ENCODE measurements at places on chromosomes 7 and 10.
A peak's percentile ranks its signal among the peaks of the same experiment; 100 is the strongest.

DNA sequence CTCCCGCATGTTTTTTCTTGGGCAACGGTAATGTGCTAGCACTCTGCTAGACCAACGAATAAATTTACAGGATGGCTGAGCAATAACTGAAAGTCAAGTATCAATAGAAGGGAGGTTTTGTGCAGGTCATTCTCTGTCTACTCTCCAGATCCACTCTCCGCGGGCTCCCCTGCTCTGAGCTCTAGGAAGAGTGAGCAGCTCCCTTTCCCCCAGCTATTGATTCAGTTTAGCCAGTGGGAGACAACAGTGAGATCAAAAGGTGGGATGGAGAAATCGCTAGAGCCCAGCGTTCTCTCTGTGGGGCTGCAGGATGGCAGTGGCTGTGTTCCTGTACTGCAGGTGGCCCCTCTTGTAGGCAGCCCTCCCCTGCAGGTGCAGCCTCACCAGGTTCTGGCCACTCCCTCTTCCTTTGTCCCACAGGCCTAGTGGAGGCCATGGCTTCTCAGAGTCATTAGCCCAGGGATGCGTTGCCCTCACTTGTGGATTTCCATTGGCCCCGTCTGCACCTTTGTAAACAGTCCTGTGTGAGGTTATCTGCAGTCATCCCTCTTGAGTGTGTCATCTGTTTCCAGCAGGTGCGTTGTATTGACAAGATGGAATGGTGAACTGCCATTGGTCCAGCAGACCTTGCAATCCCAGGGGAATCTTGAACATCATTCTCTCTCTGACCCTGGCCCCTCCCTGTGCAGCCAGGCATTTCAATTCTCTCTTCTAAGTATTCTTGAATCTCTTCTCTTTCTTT lies 11.1 kb downstream of the MSRB2 start:
- no peak for DNase-seq

GRCh38 chr10:1242975-1243374 lies 186.8 kb downstream of the WDR37 start:
- no peak for DNase-seq

DNA sequence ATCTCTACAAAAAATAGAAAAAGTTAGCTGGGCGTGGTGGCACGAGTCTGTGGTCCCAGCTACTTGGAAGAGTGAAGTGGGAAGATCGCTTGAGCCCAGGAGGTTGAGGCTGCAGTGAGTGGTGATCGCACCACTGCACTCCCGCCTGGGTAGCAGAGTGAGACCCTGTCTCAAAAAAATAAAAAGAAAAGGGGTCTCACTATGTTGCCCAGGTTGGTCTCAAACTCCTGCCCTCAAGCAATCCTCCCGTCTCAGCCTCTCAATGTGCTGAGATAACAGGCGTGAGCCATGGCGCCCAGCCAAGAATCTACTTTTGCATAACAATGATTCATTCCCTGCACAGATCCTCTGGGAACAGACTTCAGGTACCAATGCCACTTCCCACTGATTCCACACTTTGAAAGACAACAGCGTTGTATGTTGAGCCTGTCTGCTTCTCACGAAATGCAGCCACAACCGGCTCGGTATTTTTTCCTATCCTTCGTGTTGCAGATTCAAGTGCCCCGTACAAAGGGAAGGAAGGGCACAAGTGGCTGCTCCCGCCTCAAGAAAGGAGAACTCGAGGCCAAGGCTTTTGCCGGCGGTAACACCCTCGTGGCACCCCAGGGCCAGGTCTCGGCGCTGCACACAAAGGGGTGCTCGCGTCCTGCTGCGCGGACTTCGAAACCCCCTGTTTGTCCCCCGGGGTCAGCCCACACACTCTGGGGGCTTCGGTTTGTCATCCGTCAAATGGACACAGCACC lies 745 bp downstream of the DAGLB start:
- DNase-seq: no peak

DNA sequence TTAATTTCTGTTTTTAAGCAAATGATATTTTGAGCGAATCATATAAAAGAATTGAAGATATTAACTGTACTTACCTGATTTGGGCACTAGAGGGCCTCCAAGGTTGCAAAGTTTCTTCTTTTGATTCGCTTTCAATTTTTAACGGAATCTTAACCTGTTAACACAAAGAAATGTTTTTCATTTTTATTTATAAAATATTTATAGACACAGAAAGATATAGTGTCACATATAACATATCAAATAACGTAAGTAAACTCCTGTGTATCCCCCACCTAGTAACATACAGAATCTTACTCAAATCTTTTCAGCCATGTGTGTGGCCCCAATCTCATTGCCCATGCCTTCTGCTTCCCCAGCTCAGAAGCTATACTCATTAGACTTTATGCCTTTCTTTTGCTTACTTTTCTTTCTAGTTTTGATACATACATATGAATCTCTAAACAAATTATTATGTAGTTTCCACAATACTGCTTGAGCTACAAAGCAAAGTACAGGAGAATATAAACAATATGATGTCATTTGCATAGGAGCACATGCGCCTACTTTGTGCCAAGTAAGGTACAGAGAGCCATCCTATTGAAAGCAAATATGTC lies 49.5 kb upstream of the ZPBP start:
- no peak for DNase-seq

GRCh38 chr10:110226926-110227641 lies 19.7 kb downstream of the MXI1 start:
- DNase-seq: peak; percentile 67

DNA sequence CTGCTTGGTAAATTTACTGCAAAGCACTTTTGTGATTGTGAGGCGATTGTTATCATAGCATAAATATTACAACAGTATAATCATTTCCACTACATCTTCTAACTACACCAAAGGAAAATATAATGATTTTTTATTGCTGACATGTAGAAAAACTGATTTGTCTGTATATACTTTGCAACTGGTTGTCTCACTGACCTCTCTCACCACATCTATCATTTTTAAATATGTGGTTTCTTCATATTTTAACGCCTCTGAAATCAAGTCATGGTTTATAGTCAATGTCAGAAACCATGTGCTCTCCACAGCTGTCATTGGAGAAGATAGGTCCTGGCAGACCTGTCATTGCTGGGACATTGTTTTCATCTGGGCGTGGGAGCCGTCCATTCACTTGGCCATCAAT lies 315.4 kb upstream of the KLF6 start:
- no peak for DNase-seq

DNA sequence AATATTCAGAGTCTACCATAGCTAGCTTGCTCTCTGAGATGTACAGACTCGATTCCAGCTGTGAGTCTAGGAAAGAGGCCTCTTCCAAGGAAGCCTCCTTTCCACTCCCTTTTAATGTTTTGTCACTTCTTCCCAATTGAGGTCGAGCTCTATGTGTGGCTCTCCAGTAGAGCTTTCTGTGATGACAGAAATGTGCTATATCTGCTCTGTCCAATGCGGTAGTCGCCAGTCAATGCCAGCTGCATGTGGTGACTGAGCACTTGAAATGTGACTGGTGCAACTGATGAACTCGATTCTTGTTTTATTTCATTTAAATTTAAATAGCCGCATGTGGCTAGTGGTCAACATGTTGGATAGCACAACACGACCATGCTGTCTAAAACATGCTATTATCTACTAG lies 387.0 kb upstream of the NRP1 start:
- no peak for DNase-seq

DNA sequence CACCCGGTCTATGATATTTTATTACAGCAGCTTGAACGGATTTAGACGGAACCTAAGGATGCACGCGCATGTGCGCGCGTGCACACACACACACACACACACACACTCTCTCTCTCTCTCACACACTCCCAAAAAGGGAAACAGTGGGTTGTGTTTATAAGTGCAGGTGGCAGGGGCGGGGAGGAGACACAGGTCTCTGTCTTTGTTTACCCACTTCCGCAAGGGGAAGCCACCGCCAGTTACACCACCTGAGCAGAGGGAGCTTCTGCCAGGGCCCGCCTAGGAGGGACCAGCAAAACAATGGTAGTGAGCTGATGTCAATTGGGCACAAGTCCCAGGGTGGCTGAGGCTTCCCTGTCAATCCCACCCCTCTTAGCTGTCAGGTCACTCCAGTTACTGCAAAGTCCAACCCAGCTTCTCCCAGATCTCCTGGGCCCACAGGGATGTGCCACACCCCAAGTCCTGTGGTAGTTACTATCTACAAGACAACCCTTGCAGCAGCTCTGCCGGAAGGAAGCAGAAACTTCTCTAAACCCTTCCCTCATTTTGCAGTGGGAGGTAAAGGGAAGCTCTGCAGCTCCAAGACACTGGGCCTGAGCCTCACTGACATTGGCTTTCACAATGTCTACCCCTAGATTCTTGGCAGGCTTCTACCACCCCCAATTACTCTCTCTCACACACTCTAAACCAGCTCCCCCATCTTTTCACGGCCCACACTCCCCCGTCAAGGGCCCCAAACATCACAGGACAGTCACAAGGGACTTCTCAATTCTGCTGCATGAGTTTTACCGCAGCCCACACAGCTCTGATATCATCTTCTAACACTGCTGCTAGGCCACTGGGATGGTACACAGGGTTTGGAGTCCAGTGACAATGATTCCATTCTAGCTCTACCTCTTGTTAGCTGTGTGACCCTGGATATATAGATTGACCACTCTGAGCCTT lies 17.6 kb downstream of the ANXA11 start:
- DNase-seq: peak; percentile 49

DNA sequence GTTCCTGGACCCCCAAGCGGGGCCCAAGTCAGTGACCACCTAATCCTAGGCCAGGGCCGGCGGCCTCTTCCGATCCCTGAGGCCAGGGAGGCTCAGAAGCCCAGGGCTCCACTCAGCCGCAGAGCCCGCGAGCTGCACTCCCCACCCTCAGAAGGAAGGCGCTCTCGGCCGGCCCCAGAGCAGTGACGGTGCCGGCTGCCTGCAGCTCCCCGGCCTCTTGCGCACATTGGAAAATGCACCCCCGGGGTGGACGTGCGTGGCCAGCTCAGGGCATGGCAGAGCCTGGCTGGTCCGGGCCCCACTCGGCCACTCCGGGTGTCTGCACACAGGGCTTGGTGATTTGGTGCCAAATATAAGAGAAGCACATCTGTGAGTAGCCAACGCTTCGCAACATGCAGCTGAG lies 269.1 kb downstream of the PTPRN2 start:
- no peak for DNase-seq

- no peak for DNase-seq
These were observed 722.3 kb downstream of the KCNMA1 start for GRCh38 chr10:76915316-76915715.

DNA sequence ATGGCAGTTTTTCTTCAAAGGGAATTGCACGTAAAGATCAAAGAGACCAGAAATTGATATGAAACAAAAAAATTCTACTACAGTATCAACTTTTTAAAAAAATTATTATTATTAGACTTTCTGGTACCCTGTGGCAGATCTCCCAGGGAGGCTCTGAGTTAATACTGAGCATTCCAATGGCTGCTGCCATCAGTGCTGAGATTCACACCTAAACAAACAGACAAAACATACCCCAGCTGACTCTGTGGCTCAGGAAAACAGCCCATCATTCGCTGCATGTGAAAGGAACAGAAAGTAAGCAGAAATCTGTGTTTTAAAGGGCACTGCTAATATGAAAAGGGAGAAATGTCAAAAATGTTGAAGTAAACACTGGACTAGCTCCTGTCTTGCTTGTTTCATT lies 118.4 kb downstream of the GRM3 start:
- DNase-seq: no peak

- no peak for DNase-seq
These were observed 319.7 kb downstream of the SNX13 start for GRCh38 chr7:17620566-17620965.

DNA sequence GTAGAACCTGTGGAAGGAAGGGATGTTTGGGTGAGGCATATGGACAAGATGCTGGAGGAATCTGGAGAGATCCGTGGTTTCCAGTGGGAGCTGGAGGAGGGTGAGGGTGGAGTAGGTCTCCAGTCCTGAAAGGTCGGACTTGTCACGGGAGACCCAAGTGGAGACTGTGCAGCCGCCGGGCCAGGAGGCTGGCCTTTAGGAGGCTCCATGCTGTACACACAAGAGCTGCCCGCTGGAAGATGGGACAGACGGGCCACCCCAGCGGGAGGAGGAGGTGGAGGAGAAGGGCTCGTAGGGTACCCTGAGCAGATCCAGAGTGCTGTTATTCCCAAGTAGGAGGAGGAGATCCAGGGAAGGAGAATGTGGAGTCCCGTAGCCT lies 106.7 kb downstream of the NKX6-2 start:
- DNase-seq: no peak

DNA sequence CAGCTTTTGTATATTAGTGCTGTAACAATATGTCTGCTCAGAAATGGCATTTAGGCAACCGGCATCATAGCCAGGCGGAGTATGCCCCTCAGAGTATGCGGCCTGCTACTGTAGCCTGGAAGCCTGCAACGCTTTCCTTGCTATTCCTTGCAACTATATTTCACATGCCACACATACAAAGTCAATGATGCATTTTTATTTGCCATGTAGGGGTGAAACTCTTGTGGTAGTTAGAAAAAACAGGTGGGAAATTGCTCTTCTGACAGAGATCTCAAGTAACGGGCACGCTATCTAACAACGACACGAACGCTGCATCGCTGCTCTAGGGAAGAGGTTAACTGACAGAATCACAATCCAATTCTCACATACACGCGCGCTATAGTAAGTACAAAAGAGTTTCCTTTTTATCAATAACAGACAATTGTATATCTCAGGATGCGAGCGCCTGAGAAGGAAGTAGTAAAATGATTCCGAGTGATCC lies 5.9 kb downstream of the EBF3 start:
- no peak for DNase-seq

- no peak for DNase-seq
These were observed 3.8 kb downstream of the ZNF655 start for GRCh38 chr7:99562114-99562784.

DNA sequence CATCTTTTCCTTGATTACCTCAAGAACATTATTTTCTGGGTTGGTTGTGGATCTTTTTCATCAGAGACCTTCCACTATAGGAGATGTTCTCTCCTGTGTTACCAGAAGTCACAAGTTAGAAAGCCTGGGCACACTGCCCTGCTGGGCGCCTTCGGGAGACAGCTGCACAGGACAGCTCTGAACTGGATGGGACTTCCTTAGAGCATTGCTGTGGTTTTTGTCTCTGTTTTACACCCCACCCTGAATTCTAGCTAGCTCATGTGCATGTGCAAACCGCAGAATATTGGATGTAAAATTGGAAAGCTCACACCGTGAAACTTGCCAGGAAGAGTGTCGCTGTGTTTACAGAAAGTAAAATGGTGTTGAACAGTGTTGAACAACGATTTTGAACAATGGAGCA lies 54.4 kb upstream of the SEC61G start:
- DNase-seq: no peak

- DNase-seq: no peak
These were observed 21.9 kb upstream of the FOXP2 start for GRCh38 chr7:114392686-114393085.

GRCh38 chr10:100985336-100985735 lies 2.0 kb downstream of the MRPL43 start:
- DNase-seq: no peak
